ENCODE measurements at places on chromosomes 1 and 21. TPM values are rescaled to one million over a fixed set of nuclear protein-coding genes. Genes with fewer than 3 reads are reported as not detected.

DNA sequence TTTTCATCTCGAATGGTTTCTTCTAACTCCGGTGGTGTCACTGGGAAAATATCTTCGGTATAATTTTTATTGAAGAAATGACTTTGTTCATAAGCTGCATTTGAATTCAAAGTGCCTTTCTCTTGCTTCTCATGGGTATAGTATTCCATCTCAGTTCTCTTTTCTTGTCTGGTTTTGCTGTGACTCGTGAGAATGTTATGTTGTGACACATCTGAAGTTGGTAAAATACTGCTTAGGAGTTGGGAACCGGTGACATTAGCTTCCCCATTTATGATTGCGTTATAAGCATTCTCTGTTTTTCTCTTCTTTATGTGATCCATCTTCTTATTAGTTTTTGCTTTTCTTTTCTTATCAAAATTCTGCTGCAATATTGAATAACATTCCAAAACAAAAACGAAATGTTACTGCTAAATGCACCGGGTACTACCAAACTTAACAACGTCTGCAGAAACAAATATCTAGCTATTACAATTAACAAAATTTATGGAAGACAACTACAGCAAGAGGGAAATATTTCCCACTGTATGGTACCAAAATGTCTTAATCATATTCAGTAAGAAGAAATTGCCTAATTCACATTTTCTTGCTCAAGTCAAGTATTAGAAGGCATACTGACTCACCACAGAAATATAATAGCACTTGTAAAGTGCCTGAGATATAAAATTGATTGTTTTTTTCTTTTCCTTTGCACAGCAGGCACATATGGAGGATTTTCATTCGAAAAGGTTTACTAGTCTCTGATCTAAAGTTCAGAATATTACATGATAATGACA lies 15.5 kb downstream of the LRIF1 start:
- peak; percentile 7 for DNase-seq

GRCh38 chr1:119920104-119920968 lies 24.0 kb upstream of the ADAM30 start:
- no peak for DNase-seq

DNA sequence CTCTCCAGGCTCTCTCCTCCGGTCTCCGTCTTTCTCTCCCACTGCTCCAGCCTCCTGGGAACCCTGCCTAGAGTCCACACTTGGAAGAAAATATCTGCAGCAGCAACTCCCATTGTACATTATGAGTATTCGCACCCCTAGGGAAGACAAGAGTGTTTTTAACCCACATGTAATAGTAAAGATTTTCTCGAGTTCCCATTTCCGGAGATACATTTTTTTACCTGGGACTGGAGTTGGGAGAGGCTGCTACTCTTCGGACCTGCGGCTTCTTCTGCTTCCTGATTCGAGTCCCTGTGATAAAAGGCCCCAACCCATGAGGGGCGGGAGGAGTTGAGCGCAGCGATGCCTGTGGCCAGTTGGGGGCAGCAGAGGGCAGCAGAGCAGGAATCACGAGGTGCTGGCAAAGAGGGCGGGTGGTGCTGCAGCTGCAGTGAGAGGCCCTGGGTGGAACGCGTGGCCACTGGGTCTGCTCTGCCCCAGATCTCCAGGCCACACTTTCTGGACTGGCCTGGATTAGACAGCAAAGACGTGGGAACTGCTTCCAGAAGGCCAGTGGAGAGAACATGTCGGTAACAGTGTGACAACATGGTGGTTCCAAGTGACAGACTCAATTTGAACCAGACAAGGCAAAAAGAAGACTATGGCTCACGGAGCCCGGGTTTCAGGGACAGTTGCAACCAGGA lies 221.0 kb upstream of the CSF3R start:
- DNase-seq, result peak; percentile 53

- DNase-seq, result no peak
Observed at GRCh38 chr1:239662950-239663349, 276.6 kb downstream of the CHRM3 start.

LAX1 gene
- not detected for total RNA-seq

GRCh38 chr1:90725657-90726424 lies 8.7 kb upstream of the BARHL2 start:
- no peak for DNase-seq

DNA sequence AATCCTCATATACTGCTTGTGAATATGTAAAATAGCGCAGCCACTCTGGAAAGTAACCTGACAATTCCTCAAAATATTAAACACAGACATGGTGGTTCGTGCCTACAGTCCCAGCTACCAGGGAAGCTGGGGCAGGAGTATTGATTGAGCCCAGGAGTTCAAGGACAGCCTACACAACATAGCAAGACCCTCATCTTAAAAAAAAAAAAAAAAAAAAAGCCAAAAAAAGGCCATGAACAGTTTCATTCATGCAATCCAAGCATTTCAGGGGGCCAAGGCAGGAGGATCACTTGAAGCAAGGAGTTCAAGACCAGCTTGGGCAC lies 4.6 kb downstream of the USP48 start:
- no peak for DNase-seq

DNA sequence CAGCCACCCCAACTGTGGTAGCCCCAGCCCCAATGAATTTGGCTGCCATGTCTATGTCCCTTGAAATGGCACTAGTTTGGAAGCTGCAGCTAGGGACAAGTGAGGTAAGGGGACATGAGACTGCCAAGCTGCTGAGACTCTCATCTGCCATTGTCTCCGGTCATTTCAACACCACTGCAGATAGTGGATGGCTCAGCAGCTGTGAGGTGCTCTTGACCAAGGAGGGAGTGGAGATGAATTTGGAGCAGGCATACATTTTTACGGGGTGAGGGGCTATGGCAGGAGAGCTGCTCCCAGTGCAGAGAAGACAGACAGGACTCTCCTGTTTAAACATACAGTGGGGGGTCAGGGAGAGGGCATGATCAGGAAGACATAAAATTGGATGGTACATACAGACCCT lies 315.5 kb upstream of the CAMK1G start:
- no peak for DNase-seq

GRCh38 chr1:9250411-9251381 lies 16.1 kb downstream of the H6PD start:
- no peak for DNase-seq

DNA sequence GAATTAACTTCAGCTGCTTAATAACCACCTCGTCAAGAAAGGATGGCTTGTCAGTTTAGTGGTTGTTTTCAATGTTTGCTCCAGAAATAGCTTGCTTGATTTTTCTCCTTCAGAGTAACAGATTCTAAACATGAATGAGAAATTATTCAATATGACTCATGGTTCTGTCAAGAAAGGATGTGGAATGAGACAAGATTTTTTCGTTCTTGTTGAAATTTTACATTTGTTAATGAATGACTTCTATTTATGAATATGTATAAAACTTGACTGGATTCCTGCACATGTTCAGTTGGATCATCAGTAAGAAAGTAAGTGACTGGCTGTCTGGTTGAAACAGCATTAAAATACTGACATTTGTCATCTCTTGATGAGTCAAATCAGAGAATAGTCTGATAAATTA lies 38.3 kb downstream of the IFI44 start:
- no peak for DNase-seq

DNA sequence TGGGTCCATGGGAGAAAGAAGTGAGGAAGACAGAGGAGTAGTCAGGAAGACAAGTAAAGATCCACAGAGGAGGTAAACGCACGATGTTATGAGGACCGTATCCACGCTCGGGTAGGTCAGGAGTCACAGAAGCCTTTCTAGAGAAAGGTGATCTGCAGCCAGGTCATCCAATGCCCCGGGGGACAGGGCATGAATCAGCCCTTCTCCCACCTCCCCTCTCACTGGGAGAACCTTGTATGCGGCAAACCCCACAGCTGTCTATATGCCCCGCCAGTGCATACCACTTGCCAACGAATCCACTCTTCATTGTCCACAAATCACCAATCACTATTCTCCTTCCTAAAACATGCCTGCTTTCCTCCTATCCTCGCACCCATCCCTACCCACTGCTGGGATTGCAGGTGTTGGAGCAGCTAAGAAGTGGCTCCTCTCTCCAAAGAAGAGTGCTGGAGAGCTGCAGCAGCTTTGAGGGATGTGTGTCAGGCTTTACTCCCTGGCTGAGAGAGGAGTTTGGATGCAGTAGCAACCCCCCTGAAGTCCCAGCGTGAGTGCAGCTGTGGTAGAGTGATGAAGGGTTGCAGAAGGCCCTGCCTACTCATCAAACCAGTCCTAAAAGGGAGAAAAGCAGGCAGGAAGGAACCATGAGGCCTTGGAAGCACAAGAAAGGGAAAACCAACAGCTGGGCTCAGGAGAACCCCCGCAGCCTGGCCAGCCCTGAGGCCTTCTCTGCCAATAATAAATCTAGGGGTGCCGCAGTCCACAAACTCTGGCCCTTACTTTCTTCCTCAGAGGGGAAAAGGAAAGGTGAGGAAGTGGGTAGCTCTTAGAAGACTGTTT lies 102.2 kb upstream of the GADD45A start:
- DNase-seq, result no peak

DNA sequence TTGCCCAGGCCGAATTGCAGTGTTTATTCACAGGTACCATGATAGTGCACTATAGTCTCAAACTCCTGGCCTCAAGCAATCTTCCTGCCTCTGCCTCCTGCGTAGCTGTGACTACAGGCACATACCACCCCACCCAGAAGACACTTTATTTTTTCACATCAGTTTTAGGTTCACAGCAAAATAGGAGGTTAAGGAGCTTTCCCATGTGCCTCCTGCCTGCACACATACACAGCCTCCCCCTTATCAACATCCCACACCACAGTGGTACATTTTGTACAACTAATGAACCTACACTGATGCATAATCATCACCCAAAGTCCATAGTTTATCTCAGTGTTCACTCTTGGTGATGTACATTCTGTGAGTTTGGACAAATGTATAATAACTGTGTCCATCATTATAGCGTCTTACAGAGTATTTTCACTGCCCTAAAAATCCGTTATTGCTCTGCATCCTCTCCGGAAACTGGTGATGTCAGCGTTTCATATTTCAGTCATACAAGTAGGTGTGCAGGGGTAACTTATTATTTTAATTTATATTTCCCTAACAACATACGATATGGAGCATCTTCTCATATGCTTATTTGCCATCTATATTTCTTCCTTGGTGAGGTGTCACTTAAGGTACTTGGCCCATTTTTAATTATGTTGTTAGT lies 23.2 kb downstream of the OR13G1 start:
- no peak for DNase-seq

- no peak for DNase-seq
Observed at GRCh38 chr1:78122389-78122788, 76.6 kb downstream of the GIPC2 start.

DNA sequence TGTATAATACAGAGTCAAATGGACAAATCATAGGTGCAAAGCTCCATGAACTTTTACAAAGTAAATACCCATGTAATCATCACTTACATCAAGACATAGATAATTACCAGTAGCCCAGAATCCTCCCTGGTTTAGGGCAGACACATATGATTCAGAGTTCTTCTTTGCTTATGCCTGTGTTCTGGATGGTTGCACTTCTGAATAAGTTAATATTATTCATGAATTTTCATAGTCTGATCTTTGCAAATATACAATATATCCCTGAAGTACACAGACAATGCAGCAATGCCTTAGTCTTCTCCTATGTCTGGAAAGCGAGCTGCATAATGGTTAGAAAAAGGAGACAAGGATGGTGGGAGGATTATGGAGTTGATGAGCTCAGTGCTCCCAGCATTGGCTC lies 122.4 kb upstream of the PLXNA2 start:
- no peak for DNase-seq
